Brain pericyte (primary cell): ENCODE measurements at places on chromosomes 4 and X.

- no peak for DNase-seq
These were observed 12.0 kb upstream of the WDR19 start for GRCh38 chr4:39170301-39170700.

GRCh38 chr4:161148051-161148450, 1015.7 kb downstream of the FSTL5 start:
- DNase-seq = no peak

DNA sequence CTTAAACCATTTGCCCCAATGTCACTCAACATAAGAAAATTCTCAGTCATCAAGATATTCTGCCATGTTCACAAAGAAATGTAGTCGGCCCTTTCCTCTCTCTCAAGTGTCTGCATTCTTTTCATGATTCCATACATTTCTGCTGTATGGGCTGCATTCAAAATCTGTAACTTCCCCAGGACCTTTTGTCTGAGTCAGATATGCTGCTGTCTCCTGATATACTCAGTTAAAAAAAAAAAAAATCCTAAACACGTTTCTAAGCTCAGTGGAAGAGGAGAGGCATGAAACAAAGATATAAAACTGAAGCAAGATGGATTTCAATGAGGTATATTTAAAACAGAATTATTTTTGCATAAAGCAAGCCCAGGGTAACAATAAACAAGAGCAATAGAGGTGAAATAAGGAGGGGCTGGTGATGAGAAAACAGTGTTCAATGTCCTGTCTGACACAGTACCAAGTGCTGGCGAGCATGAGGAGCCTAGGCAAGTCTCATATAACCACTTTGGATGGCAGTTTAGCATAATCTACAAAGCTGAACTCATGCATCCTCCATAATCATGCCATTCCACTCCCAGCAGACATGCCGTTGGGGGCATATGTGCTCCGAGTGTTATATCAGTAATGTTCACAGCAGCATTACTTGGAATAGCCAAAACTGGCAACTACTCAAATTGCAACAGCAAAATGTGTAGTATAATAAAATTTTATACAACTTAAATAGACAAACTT, 76.7 kb downstream of the MANBA start:
- no peak for DNase-seq

- no peak for DNase-seq
These were observed 102.4 kb upstream of the DCAF12L1 start for GRCh38 chrX:126655061-126655460.

DNA sequence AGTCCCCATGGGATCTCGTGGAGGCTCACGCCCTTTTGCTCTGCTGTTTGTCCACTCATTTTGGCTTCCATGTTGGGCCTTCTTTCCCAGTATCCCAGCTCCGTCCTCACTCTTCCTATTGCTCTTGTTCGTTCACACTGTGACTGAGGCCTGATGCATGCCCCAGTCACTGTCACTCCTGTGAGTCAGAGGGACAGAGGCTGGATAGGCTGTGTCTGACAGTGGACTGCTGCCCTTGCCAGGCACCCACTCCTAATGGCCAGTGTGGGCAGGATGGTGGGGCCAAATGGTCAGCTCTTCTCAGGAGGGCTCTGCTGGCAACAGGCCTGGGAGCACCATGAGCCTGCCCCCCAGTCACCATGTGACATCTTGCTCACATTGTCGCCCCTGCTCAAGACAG, 40.0 kb downstream of the HADH start:
- DNase-seq = no peak

GRCh38 chrX:44344194-44344593, 722 bp upstream of the EFHC2 start:
- DNase-seq = no peak

GRCh38 chr4:157978680-157979361, 194.0 kb downstream of the GASK1B start:
- peak; percentile 22 for DNase-seq

DNA sequence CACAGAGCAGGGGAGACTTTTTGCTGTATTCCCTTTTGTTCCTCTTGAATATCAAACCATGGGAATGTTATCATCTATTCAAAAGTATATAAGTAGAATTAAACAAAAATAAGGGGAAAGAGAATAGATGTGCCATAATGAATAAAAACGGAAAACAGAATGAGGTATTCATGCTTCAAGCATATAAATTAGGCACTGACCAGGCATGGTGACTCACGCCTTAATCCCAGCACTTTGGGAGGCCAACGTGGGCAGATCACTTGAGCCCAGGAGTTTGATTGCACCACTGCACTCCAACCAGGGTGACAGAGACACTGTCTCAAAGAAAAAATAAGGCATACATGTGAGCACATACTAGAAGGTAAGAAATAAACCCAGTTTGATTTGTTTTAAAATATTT, 16.3 kb upstream of the NEUROG2 start:
- DNase-seq = no peak

DNA sequence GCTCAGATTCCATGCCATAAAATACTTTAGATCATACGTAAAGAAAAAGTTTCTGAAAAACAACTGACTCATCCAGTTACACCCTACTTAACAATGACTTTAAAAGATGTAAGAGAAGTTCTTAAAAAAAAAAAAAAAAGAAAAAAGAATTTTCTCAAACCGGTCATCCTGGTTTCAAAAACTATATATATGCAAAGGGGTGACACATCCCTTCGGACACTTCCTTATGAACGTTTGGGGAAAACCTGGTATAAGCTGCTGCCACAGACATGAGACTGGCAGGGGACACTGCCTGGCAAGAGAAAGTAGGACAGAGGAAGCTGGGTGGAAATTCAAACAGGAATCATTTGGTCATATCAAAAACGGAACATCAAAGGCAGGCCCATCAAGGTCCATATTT, 81.2 kb upstream of the PRSS48 start:
- no peak for DNase-seq

DNA sequence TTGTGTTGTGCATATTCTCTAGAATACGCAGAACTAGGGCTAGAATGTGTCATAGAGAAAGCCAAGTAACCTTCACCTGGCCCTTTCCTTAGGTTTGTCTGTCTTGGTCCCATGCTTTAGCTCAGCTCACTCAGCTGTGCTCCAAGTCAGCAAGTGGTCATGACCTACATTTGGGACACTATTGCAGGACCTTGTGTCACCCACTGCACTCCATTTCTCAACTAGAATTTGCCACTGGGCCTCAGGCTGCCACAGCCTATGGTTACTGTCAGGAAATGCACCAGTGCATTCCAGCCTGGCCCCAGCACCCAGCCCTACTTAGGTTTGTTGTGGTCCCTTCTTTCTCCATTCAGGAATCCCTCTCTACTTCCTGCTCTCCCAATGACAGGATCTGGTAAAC, 7.7 kb upstream of the FGG start:
- no peak for DNase-seq

GRCh38 chr4:144681806-144682205, 35.9 kb downstream of the HHIP start:
- DNase-seq = no peak

DNA sequence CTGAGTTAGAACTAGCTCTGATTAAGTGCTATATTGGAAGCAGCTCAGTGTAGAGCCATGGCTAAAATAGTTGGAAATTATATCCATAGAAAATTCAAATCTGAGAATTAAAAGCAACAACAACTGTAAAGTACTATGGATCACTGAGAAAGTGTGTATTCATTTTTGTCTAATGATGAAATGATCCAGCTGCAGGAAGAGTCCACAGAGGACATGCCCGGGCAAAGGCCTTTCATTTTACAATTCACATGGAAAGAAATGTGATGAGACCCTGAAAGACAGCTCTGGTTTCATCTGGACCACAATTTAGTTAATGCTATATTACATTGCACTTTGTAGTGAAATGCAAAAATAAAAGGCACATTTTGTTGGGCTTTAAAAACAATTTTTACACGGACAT, 196.8 kb upstream of the FAT1 start:
- DNase-seq = no peak

DNA sequence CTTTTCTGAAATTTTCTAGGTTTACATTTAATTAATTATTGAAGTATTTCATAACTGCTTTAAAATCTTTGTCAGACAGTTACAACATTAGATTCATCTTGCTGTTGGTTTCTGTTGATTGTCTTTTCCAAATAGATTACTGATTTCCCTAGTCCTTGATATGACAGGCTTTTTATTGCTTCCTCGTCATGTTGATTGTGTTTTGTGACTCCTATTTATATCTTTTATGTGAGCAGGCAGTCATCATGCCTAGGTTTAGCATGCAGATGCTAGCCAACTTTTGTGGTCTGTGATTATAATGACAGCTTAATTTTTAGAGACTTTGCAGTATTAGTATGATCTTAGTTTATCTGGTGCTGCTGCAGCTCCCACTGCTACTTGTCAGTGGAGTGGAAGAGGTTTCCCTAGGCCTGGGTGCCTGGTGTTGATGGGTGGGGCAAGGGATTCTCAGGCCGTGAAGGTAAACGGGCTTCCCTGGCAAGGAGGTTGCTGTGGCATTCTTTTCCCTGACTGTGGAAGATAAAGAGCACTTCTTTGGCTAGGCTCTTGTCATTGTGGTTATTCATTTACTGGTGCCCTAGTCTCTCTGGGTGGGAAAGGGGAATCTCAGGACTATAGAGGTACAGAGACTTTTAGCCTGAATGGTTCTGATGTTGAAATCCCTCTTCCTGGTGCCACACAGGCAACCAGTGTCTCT, 65.7 kb downstream of the SERPINA7 start:
- no peak for DNase-seq

DNA sequence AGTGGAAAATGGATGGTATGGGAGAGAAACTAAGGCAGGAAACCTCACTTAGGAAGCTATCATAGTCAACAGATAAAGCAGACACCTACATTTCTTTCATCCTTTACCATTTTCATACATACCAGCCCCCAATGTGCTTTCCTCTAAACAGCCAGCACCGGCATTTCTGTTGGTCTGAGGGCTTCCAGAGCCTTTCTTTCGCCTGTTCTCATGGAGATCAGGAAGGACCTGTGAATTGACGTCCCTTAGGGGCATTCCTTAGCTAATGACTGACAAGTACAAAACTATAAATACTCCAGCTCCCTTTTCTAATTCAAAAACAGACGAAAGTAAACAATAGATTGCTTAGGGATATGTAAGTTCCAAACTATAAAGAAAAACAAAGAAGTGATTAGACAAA, 215.5 kb upstream of the CNKSR2 start:
- no peak for DNase-seq

GRCh38 chrX:53330331-53330730, 48.9 kb upstream of the IQSEC2 start:
- DNase-seq = no peak

DNA sequence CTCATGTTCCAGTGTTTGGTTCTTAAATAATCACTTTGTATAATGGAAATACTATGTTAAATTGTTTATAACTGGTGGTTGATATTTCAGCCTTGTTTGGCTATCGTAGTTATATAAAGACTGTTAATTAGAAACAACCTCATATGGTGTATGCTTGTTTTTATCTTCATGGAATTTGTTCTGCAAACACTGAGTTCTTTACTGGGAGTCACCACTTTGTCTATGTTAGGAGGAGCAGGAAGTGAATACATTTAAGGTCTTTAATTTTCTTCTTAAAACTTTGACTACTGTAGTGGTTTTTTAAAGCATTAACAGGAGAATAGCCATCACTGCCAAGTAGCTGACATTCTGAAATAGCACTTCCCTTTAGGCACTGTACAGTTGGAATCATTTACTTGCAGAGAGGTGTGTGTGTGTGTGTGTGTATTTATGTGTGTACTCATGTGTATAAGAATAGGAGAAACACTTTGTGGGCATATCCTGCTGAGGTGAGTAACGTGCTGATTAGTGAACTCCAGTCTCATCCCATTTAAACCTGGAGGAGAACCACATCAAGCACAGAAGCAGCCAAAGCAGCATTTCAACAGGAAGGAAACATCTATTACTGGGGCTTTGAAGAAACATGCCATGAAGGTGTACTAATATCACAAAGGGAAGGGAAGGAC, 37.8 kb downstream of the TET2 start:
- DNase-seq = no peak

- DNase-seq = no peak
These were observed 82.5 kb downstream of the ARHGEF9 start for GRCh38 chrX:63702556-63702955.

DNA sequence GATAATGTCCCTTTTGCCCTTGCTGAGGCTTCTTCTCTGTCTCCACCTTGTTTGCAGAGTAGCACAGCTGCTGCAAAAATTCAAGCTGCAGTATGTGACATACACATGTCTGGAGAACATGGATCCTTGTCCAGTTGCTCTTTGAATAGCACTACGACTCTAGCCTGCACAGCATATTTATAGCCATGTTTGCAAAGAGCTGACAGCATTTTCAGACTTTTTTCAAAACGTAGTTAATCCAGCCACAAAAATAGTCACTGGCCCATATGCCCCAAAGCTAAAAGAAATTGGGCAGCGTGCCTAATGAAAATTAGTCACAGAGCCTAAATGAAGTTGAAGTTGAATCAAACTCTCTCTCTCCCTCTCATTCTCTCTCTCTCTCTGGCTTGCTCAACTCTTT, 17.5 kb downstream of the SLC16A2 start:
- no peak for DNase-seq

GRCh38 chrX:9844936-9845577, 58.8 kb downstream of the SHROOM2 start:
- DNase-seq = no peak

DNA sequence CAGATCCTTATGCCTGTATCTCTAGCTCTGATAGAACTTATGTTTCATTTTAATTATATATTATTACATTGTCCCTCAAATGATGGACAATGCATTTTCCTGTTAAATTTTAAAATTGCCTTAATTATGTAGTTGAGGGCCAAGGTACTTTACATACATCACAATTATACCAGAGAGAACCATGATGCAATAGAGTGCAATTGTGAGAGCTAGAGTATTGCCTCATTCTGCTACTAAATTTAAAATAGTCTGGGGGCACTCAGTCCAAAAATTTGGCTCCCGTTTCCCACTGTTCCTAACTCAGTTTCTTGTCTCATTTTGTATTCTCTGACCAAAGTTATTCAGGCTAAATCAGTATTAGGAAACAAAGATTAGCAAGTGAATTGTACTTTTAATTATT, 378.5 kb upstream of the ZFP42 start:
- DNase-seq = no peak

GRCh38 chr4:48429709-48430474, 53.3 kb upstream of the SLC10A4 start:
- DNase-seq = no peak

DNA sequence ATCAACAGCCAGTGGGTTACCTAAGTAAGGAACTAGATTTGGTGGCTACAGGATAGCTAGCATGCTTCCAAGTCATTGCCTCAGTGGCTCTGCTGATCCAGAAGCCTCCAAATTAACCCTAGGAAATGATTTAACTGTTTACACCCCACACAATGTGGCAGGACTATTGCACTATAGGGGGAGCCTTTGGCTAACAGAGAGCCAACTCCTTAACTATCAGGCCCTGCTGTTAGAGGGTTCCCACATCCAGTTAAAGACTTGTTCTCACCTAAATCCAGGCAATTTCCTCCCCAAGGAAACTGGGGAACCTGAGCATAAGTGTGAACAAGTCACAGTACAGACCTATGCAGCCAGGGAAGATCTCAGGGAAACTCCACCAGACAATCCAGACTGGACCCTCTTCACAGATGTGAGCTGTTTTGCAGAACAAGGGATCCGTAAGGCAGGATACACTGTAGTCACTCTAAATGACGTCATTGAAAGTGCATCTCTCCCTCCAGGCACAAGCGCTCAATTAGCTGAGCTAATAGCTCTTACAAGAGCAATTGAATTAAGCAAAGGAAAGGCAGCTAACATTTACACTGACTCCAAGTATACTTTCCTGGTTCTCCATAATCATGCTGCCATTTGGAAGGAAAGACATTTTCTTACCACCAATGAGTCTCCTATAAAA, 185.3 kb upstream of the SPOCK3 start:
- DNase-seq = no peak
